ENCODE measurements at places on chromosomes 5 and 9. TPM values are rescaled to one million over a fixed set of nuclear protein-coding genes. Genes with fewer than 3 reads are reported as not detected.

PCDHAC2 gene
- total RNA-seq: 1.1 TPM

EGFL7 gene
- 155 TPM for total RNA-seq

CPLANE1 gene
- total RNA-seq: 18.1 TPM

MUSK gene
- not detected for total RNA-seq

DPH7 gene
- total RNA-seq: 17.6 TPM

GRIN1 gene
- not detected for total RNA-seq
